ENCODE measurements at places on chromosomes 6 and 20.
A peak's percentile ranks its signal among the peaks of the same experiment; 100 is the strongest.

DNA sequence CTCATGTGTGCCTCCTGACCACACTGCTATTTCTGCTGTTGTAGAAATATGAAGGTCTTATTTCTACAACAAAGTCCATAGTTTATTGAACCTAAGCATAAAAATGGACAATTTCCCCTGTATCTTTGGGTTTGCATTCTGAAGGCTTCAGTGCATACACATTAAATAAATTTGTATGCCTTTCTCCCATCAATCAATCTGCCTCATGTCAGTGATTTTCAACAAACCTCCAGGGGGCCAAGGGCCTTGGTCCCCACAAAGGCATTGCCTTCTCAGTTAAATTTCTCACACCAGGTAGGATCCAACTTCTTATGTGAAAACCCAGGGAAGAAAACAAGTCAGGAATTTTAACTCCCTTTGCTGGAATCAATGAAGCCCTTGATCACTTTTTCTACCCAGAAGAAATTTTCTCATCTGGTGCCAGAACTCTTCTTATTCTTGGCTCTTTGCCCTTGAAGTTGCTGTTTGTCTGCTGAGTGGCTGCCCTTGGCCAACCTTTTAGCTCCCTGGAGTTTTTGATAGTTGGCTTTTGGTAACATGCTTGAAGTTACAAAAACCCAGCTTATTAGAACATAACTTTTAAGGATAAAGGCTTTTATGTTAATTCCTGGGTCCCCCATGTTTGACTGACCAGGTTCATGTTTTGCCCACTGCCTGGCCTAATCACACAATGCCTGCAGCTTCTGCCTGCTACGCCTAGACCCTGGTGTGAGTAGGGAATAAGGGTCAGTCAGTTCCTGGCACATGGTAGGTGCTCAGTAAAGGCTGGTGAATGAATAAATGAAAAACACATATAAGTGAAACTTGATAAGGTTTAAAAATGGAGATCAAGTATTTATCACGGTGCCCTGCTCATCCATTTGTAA lies 37.0 kb downstream of the SHLD1 start:
- no peak for DNase-seq

- no peak for DNase-seq
Observed at GRCh38 chr6:75113446-75113845, 92.4 kb downstream of the COL12A1 start.

DNA sequence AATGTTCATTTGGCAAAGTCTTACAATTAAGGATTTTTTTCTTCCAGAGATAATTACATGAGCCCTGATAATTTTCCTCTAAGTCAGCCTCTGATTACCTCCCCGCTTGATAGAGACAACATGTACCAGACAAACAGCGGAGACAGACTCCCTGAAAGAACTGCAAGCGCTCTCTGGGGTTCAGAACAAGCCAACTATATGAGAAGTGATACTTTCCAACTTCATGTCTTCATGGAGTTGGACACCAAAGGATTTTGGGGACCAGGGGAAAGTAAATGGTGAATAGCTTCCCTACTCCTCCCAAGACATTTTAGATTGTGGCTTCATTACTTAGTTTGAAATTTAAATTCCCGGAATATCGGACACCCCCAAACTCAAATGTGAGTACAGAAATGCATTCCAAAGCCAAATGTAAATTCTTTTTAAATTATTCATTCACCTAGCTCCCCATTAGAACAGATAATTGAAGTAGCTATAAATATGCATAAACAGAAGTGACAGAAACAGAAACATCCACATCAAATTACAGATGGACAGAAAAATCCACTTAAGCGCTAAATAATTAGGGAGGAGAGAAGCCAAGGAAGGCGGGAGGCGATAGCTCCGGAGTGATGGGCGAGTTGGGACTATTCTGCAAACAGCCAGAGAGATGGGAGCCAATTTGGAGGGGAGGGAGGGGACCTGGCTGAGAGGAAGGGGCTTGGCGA lies 129.7 kb upstream of the AKAP12 start:
- DNase-seq, result no peak

DNA sequence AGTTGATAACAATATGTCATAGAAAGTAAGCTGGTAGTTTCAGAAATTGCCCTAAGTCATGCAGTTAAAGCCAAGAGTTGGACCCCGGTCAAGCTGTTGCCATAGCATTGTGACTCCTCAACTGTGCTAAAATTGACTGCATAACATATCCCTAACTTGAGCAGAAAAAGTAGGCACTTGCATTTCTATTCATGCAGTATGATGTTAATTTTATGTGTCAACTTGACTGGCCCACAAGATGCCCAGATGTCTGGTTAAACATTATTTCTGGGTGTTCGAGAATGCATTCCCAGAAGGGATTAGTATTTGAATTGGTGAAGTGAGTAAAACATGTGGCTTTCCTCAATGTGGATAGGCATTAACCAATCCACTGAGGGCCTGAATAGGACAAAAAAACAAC lies 136.4 kb downstream of the GPR63 start:
- DNase-seq, result no peak

GRCh38 chr20:58988565-58988882 lies 7.5 kb downstream of the NELFCD start:
- no peak for DNase-seq

DNA sequence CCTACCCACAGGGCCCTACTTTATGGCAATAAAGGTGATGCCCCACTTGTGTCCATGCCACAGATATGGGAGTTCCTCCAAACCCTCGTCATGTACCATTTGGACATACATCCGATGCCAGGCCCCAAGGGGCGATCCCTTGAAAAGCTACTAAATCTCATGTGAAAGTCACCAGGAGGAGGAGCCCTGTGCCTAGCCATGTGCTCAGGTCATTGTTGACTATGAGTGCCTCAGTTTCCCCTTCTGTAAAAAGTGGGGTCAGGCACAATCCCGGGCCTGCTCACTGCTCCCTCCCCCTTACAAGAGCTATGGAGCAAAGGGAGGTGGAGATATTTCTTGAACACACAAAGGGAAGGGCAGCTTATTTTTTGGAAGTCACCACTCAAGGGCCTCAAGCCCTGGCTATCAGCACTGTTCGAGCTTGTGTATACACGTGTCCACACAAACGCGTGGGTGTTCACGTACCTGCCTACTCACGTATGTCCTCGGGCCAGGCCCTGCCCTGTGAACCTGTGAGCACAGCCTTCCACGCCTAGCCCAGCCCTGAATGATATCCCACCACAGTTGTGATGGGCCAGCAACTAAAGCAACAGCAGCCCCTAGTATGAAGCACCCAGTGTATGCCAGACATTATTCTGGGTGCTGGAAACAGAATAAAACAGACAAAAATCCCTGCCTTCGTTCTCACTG lies 1.9 kb downstream of the ACTL10 start:
- no peak for DNase-seq

- no peak for DNase-seq
Observed at GRCh38 chr6:137490006-137490905, 3.9 kb downstream of the OLIG3 start.

GRCh38 chr6:18245642-18246041 lies 18.7 kb downstream of the DEK start:
- peak; percentile 5 for DNase-seq

DNA sequence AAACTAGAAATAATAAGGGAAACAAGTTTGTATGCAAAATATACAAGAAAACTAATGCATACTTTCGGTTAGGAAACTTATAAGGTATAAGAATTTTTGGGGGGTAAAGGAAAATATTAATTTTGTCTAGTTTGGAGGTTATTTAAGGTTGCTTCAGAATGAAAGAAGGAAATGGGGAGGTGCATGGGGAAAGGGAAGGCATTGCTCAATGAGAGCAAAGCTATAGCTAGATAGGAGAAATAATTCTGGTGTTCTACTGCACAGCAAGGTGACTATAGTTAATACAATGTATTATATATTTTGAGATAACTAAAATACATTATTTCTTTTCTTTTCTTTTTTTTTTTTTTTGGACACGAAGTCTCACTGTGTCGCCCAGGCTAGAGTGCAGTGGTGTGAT lies 5.4 kb upstream of the MYMX start:
- DNase-seq, result no peak

- no peak for DNase-seq
Observed at GRCh38 chr6:16229700-16230099, 8.7 kb upstream of the GMPR start.

GRCh38 chr6:154969796-154970195 lies 25.3 kb upstream of the TIAM2 start:
- no peak for DNase-seq

DNA sequence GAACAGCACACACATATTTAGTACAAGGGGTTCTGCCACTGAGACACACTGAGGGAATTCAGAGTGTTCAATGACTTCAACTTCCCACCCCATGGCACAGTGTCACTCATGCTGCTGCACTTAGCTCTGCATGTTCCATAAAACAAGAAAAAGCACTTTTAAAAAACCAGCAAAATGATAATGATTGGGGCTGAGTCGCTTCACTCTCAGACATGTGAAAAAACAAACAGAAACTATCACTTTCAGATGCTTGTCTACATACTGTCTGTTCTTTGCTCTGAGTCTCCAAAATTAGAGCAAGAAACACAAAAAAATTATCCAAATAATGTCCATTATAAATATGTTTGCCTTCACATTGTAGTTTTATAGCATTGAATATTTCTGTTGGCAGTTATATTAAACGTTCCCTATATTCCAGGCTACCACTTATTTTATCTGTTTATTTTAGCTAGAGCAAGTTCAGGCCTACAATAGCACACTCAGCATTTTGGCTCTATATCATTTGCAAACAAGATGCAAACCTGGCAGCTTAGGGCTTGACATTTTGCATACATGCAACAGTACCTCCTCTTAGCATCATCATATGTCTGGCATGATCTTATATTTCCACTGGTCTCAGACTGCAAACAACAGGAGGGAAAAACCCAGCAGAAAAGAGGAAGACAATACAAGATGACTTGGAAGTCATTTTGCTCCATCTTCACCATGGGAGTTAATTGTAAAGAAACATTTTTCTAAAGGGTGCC lies 398.8 kb downstream of the HACE1 start:
- DNase-seq, result no peak

DNA sequence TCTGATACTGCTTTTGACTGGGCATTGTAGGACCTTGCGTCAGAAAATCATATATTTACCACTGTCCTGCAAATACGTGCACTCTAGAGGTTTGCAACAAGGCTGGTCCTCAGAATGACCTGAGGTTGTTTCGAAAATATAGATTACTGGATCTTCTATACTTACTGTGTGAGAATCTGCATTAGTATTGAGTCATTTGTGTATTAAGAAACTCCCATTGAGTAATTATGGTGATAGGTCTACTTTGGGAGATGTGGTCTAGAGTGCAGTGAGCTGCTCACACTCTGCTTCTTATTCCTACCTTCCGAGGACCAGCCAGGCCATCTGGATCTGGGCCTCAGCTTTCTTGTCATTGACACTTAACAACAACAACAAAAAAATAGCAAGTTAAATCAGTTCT lies 9.6 kb downstream of the KLHL32 start:
- no peak for DNase-seq

DNA sequence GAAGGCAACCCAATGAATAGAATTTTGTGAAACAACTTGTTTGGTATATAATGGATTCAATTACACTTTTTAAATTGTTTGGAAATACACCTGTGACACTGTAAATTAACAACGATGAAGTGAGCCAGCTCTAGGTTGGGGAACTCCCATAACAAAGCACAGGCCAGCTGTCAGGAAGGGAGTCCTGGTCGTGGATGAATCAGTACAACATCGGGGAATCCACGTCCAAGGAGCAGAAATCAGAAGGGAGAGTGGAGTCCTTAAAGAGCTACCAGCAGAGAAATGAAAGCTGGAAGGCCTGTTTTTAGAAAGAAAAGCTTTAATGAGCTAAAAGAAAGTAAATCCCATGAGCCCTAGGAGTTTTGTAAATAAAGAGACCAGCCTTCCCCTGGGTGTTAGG lies 223.1 kb upstream of the SLC35B3 start:
- no peak for DNase-seq

DNA sequence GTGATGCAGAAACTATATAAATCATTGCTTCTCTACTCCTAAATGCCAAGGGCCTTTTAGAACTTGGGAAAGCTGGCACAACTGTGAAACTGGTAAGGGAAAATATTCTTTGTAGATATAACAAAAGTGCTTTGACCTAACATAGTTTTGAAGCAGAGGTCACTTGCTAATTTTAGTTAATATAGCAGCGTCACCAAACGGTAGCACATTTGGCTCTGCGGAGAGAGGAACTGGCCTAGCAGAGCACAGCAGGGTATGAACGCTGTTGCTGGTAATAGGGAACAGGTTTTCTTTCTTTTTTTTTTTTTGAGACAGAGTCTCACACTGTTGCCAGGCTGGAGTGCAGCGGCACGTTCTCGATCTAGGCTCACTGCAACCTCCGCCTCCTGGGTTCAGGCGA lies 67.4 kb downstream of the ECT2L start:
- no peak for DNase-seq

DNA sequence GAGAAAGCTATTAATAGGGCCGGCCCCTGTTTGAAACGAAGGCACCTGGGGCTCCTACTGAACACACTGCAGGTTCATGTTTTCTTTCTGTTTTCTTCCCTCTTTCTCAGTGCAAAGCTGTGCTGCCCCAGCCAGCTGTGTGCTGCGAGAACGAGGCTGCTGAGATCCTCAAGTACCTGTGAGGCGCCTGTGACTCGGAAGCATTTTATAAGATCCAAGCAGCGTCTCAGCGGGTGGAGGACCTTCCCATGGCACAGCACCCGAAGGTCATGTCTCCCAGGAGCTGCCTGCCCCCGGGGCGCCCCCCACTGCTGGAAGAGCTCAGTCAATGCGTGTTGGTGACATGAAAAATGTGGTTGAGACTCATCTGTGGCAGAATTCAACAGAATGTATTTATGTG lies 66.3 kb downstream of the SMOC2 start:
- DNase-seq, result no peak

GRCh38 chr20:44334306-44334705 lies 2.5 kb upstream of the R3HDML start:
- no peak for DNase-seq

DNA sequence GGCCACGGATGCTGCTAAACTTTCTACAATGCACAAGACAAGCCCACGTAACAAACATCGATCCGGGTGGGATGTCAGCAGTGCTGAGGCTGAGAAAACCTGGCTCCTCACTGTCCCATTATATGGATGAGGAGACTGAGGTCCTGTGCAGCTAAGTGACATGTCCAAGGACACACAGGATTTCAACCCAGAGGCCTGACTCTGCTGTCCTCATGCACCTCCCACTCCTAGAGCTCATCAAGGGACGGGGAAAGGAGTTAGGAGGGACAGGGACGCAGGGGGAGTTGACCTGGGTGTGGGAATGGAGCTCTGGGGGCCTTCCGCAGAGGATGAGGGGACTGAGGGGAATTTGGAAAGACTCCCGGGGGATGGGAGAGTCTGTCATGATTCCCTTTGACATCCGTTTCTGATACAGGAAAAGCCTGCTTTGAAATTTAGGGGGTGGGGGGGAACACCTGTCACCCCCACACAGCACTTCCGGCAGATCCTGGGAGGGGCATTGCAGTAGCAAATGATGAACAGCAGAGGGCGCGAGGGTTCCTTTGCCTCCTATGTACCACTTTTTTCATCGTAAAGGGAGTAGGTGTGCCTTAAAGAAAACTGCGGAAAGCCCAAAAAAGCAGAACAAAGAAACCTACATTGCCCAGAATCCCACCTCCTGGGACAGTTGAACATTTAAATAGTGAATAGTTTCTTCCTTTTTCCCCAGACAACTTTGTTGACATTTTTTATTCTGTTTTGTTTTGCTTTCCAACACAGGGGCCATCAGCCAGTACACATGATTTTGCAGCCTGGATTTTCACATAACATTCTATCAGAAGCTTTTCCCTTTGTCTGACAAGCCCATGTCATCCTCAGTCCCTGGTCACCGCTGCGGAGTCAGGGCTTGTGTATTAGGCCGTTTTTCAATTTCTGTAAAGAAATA lies 48.6 kb downstream of the SLC2A10 start:
- DNase-seq, result peak; percentile 40
